ENCODE measurements at places on chromosomes 5 and 9.

DNA sequence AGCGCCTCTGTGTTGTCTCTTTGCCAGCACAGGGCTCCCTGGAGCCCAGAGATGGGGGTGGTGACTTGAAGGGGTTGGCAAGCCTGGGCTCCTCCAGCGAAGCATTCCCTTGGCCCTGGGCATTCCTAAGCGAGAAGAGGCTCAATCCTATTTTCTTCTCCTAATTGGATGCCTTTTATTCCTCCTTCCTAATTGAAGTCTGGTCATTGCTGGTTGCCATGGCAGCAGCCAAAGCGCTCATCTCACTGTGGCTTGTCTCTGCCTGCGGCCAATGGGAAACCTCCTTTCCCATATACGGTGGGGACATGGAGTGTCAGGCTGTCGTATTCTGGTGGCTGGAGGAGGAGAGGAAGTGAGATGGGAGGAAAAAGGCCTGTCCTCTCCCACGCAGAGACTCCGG lies 52.3 kb upstream of the RARS1 start:
- DNase-seq: no peak

GRCh38 chr9:121294151-121294743 lies 26.3 kb downstream of the GSN start:
- no peak for DNase-seq

GRCh38 chr5:40084614-40085013 lies 595.1 kb upstream of the PTGER4 start:
- no peak for DNase-seq

DNA sequence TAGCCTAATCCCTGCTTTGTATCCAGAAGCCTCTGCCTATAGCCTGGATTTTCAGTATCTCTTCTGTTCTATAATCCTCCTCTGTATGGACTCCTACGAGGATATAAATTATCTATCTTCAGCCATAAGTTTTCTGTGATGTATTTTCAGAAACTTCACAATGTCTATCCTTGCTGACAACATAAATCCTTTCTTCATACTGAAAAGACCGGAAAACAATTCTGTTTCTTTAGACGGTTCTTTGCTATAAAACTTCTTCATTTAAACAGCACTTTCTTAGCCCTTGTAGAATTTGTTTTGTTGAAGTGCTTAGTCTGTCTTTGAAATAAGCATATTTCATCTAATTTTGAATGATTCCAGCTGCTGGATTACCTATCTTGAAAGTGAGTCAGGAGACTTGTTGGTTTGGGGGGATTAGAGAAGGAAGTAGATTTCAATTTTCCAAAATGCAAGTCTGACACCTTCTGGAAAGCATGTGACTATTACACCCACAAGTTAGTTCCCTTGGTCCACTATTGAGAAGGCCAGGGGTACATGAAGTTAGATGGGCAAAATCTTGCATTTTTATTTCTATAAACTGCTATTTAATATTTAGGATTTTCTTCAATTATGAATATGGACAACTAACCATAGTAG lies 96.3 kb upstream of the RANBP3L start:
- DNase-seq: peak; percentile 70

- DNase-seq: peak; percentile 98
These were observed 38.9 kb downstream of the SLC35D2 start for GRCh38 chr9:96344458-96345180.

All from amniotic epithelial cell (primary cell).